K562 (cell line): ENCODE measurements at places on chromosomes 6 and 20.

DNA sequence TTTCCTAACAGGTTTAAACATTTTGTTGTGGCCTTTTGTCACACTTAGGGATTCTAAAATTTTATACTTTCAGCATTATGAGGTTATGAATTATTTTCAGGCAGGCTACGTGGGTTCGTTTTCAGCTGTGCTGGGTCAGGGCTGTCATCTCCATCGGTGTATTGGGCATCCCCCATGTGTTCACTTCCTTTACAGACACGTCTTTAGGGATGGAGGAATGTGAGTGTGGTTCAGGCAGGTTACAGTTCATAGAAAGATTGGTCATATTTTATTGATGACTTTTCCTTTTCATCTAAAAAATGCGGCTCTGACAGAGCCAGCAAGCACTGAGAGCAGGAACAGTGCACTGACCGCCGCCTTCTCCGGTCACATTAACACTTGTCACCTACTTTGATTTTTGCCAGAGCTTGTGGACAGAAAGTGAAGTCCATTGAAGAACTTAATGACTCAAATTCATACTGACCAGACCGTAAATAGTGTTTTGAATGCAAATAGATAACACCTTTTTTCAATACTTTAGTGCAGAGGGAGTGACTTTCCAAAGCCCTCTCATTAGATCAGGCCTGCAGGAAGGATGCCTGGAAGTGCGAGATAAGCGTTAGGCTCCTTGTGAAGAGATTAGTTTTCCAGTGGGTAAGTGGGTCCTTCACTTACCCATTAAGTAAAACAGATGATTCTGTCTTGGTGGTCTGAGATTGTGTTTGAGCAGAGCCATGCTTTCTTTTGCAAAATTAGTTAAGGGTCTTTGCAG lies 113.1 kb downstream of the TIAM2 start:
- H3K4me3 ChIP-seq, result no peak overlapping the region
- no peak overlapping the region for H3K27ac ChIP-seq
- DNase-seq, result no peak
- H3K27me3 ChIP-seq, result peaks cover 42% of the 10 kb centered on the region

DNA sequence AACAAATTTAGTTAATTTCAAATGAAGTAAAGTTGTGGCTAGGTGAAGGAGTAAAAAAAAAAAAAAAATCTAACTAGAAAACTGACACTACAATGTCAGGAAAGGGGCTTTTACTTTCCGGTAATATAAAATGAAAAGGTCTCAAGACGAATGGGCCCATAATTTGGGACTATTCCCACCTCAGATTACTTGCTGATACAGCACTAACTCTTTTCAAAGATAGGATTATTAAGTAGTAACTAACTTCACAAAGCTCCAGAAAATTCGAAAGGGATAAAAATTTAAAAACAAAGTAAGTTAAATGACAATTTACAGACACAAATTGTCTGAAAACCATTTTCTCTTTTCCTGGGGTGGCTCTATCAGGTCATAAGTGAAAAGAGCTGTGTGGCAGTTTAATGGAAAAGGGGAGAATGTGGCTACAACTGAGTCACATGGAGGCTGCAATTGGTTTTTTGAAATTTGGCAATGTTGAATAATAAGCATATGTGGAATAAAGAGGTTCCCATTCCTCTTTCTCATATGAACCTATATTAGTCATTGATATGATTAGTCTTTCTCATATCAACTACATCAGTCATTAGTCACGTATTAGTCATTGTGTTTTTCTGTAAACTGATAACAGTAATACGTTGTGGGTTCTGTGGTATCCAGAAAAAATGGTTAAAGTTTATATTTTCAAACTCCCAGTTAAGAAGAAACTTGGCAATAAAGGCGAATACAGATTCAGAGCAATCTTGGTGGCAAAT lies 78.0 kb downstream of the RWDD2A start:
- no peaks in the 10 kb centered on the region for H3K27me3 ChIP-seq
- no peaks in the 10 kb centered on the region for H3K36me3 ChIP-seq
- H3K4me1 ChIP-seq, result no peaks in the 10 kb centered on the region
- H3K27ac ChIP-seq, result no peak overlapping the region
- DNase-seq, result no peak

DNA sequence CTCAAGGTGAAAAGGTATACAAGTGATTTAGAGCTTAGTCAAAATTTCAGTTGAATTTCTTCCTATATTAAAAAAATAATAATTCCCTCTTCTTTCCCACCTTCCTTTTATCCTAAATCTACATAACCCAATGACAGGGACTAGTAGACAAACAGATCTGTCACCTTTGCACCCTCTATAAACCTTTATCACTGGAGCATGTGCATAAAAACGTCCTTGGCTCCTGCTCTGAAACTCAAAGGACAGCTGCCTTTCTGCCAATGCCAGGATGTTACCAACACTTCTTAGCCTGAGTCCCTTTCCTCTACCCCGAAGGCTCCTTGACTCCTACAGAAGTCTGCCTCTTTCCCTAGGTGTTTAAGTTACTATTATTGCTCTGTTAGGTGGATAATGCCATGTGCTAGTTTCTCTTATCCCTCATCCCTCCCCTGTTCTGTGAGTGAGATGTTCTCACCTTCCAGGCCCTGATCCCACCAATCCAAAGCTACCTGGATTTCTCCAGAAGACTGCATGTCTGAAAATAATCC lies 4.3 kb downstream of the CLVS2 start:
- H3K27me3 ChIP-seq, result no peaks in the 10 kb centered on the region
- DNase-seq, result no peak
- H3K4me1 ChIP-seq, result peaks cover 9% of the 10 kb centered on the region
- no peak overlapping the region for H3K27ac ChIP-seq
- no peaks in the 10 kb centered on the region for H3K36me3 ChIP-seq

DNA sequence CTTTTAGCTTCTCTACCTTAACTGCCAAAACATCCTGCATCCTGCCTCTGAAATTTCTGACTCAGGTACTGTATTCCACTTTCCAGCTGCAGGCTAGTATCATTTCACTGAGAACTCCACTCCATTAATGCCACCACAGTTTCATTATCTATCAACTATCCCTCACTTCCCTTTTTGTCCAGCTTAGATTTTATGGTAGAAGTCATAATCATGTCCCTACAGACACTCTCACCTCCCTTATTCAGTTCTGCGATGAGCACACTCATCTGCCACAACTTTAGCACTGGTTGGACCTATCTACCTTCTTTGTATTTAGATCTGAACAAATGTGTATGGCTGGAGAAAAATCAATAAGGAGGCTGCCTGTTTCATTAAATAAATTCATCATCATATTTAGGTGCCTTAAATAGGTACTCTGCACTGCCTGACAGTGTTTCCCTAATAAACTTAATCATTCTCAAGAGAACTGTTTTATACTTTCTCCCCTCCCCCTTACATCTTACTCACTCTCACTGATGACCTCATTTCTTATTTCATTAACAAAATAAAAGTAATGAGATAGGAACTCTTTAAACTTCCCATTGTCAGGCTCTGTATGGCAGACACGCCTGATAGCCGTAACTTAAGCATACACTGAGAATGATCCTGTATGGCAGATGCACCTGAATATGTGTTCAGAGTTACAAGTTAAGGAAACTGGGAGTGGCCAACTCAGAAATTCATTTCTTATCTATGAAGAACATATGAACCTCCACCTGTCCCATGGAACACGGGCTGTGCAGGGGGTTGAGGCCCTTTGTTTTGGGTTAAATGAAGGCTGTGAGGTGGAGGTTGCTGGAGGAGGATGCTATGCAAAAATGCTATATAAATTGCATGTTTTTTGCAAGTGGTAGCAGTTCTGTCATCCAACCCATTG lies 95.3 kb upstream of the MAN1A1 start:
- H3K4me3 ChIP-seq, result no peak overlapping the region
- no peaks in the 10 kb centered on the region for H3K27me3 ChIP-seq
- peaks cover 31% of the 10 kb centered on the region; the same call in 2 of the 3 replicates for H3K4me1 ChIP-seq
- DNase-seq, result peak; percentile 37
- no peak overlapping the region for H3K27ac ChIP-seq

- H3K4me3 ChIP-seq, result no peak overlapping the region
- H3K36me3 ChIP-seq, result no peaks in the 10 kb centered on the region
- H3K27me3 ChIP-seq, result no peaks in the 10 kb centered on the region
- no peaks in the 10 kb centered on the region for H3K4me1 ChIP-seq
Observed at GRCh38 chr6:115456848-115457247, 603.8 kb downstream of the FRK start.

GRCh38 chr20:10864076-10864672 lies 190.4 kb upstream of the JAG1 start:
- H3K4me1 ChIP-seq, result no peaks in the 10 kb centered on the region
- no peaks in the 10 kb centered on the region for H3K27me3 ChIP-seq
- no peak for DNase-seq
- no peak overlapping the region for H3K27ac ChIP-seq

DNA sequence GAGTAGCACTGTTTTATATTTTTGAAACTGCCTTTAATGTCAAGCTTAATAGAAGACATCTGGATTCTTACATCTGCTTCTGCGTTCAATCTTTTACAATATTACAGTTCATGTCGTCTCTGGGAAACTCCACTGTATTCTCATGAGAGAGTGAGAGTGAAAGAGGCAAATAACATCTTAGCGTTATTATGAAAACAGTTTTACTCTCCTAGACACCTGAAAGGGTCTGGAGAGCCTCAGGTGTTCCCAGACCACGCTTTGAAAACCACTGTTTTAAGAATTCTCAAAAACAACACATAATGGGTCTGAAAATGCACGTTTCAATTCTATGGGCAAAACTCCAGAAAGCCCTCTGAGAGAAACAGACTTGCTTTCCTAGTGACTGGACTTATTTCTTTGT lies 63.3 kb downstream of the ARHGAP18 start:
- no peak for DNase-seq
- no peaks in the 10 kb centered on the region for H3K27me3 ChIP-seq
- peaks cover 14% of the 10 kb centered on the region; the same call in 2 of the 3 replicates for H3K4me1 ChIP-seq
- H3K27ac ChIP-seq, result no peak overlapping the region

GRCh38 chr6:145963216-145964068 lies 716 bp downstream of the SHPRH start:
- no peaks in the 10 kb centered on the region for H3K27me3 ChIP-seq
- peak overlapping the region; percentile 92 for H3K27ac ChIP-seq
- H3K4me1 ChIP-seq, result peaks cover 34% of the 10 kb centered on the region; the same call in 2 of the 3 replicates
- peak overlapping the region; percentile 74 for H3K4me3 ChIP-seq

DNA sequence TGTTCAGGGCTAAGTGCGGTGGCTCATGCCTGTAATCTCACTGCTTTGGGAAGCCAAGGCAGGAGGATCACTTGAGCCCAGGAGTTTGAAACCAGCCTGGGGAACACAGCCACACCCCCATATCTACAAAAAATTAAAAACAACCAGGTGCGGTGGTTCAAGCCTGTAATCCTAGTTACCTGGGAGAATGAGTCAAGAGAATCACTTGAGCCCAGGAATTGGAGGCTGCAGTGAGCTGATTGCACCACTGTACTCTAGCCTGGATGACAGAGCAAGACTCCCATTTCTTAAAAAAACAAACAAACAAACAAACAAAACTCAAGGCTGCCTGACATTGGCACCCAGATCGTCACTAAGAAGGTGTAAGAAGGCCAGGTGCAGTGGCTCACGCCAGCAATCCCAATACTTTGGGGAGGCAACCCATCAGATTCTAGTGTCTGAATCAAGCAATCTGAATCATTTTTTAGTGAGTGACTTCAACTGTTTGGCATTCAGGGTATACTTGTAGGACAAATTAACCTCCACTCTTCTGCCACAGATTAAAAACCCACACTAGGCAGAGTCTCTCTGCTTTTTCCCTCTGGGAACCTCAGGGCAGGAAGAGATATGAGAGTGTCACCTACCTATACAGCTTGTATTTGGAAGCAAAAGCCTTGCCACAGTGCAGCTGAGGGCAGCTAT lies 6.1 kb downstream of the PLAGL2 start:
- peaks cover 88% of the 10 kb centered on the region for H3K36me3 ChIP-seq
- H3K4me3 ChIP-seq, result no peak overlapping the region
- no peak for DNase-seq
- no peak overlapping the region for H3K27ac ChIP-seq
- H3K27me3 ChIP-seq, result no peaks in the 10 kb centered on the region
- peaks cover 3% of the 10 kb centered on the region for H3K4me1 ChIP-seq

DNA sequence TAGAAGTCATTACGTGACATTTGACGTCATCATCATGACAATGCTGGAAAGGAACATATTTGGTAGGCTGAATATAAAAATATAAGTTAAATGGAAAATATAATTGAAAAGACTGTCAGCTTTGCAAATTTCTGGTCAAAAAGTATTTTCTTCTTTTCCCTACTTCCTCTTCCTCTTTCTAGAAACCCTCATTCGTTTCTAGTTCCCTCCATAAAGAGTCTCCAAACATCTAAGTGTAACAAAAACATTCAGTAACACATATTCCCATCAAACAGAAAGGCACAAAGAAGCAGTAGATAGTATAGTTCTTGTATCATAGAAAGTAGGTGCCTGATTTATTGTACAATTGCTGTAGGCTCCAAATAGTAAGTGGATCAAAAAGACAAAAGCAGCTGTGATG lies 150.8 kb upstream of the FAM83B start:
- no peak overlapping the region for H3K4me3 ChIP-seq
- H3K27ac ChIP-seq, result no peak overlapping the region
- DNase-seq, result no peak
- H3K4me1 ChIP-seq, result no peaks in the 10 kb centered on the region
- H3K27me3 ChIP-seq, result no peaks in the 10 kb centered on the region

DNA sequence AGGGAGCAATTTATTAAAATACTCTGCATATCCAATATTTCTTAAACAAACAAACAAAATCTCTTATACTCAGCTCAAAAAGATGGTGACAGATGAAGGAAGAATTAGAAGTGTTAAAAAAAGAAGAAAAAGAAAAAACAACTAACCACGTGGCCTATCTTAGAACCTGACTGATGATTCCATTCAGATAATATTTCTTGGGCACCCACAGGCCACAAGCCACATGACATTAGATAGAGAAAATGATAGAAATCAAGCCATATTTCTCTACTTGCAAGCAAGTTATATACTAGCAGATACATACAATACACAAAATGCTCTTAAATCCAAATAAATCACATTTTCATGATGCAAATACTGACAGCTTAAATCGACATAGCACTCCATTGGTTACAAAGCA lies 14.5 kb upstream of the RAMACL start:
- H3K27ac ChIP-seq, result no peak overlapping the region
- no peaks in the 10 kb centered on the region for H3K4me1 ChIP-seq
- peaks cover 8% of the 10 kb centered on the region; the same call in 2 of the 3 replicates for H3K27me3 ChIP-seq
- no peaks in the 10 kb centered on the region for H3K36me3 ChIP-seq
- DNase-seq, result no peak
- H3K4me3 ChIP-seq, result no peak overlapping the region

DNA sequence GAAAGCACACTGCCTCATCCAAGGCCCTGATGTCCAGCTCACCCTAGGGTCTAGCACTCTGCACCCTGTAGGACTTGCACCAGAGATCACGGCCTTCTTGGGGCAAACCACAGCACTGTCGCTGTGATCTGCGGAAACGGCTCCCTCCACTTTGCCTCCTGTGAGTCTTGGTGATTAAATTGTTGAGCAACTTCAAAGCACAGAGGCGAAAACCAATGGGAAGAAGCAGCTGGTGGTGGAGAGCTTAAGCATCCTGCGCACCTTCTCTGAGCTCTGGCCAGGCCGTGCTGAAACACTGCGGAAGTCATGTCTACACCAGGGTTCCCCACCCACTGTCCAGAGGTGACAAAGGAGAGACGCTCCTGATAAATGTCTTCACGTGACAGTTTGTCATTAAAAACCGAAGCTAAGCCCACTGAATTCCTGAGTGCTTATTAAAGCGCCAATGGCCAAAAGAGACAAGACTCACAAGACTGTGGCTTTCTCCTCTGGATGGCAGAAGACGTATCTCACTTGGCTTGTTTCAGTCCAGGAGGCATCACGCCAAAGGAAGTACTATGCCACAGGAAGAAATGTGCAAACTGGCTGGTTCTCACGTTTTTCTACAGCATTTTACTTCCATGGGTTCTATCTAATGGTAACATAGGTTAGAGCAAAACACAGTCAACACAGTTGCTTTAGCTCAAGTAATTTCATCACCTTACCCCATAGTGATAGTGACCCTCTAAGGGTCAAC lies 3.1 kb downstream of the RAMACL start:
- H3K27me3 ChIP-seq, result 0 out of 3 replicates have a peak, but pooled peaks cover 5% of the 10 kb centered on the region
- no peaks in the 10 kb centered on the region for H3K4me1 ChIP-seq
- no peak overlapping the region for H3K27ac ChIP-seq
- no peak overlapping the region for H3K4me3 ChIP-seq
